Ovary (tissue), 10 donors: ENCODE measurements at places on chromosomes 3 and 15. TPM values are rescaled to one million over a fixed set of nuclear protein-coding genes. Genes with fewer than 3 reads are reported as not detected.

- peaks cover 9% of the 10 kb centered on the region for H3K4me1 ChIP-seq
- no peak overlapping the region for H3K4me3 ChIP-seq
- H3K27ac ChIP-seq = peak overlapping the region; percentile 36
- no peak for DNase-seq
Observed at GRCh38 chr3:40873476-40873875, 325.8 kb upstream of the CTNNB1 start.

- H3K27me3 ChIP-seq = no peaks in the 10 kb centered on the region
- H3K4me1 ChIP-seq = peaks cover 3% of the 10 kb centered on the region
- no peaks in the 10 kb centered on the region for H3K36me3 ChIP-seq
- no peak for DNase-seq
Observed at GRCh38 chr15:41849861-41850260, 11.2 kb downstream of the PLA2G4B start.

DNA sequence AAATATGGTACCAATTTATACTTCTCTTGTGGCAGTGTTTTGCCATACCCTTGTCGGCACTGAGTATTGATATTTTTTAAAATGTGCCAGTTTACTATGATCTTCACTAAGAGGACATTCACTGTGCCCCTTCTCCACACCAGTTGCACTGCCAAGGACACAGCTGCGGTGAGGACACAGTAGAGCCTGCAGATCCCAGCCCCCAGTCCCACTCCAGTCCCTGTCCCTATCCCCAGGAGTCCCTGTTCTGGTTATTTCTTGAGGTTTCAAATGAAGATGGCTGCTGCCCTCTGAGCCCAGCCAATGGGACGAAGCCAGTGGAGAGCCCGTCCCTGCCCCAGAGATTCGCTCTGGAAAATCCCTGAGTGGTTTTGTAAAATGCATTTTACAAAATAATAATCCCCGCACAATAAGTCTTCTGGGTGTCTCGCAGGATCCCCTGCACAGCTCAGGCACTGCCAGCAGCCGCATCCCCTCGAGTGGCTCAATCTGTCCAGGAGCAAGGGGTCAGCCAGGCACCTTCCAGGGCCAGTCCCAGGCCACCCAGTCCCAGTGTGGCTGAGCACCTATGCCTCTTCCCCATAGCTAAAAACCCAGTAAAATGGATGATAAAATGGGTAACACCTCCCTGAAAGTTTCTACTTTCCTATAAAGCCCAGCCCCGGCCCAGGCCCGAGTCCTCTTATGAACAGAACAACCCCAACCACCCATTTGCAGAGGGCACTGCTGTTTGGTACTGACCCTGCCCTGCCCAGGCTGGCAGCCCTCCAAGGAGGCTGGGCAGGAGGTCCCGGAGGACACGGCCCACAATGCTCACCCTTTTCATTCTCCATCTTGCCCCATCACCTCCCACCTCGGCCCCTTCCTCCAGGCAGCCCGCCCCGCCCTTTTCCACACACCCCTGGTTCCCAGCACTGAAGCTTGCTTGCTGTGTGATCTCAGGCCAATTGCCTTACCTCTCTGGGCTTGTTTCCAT, 91.1 kb downstream of the VGLL4 start:
- H3K27me3 ChIP-seq = no peaks in the 10 kb centered on the region
- peak overlapping the region; percentile 74 for H3K27ac ChIP-seq
- H3K4me3 ChIP-seq = no peak overlapping the region
- peaks cover 32% of the 10 kb centered on the region for H3K4me1 ChIP-seq
- H3K36me3 ChIP-seq = no peaks in the 10 kb centered on the region
- no peak for DNase-seq

GRCh38 chr15:85711580-85712192, 83.0 kb downstream of the KLHL25 start:
- no peak overlapping the region for H3K4me3 ChIP-seq
- DNase-seq = no peak
- H3K4me1 ChIP-seq = peaks cover 7% of the 10 kb centered on the region
- no peaks in the 10 kb centered on the region for H3K36me3 ChIP-seq
- H3K27ac ChIP-seq = no peak overlapping the region

SERPINI2 gene
- not detected for total RNA-seq

HYKK gene
- total RNA-seq = 9.9 TPM

DNA sequence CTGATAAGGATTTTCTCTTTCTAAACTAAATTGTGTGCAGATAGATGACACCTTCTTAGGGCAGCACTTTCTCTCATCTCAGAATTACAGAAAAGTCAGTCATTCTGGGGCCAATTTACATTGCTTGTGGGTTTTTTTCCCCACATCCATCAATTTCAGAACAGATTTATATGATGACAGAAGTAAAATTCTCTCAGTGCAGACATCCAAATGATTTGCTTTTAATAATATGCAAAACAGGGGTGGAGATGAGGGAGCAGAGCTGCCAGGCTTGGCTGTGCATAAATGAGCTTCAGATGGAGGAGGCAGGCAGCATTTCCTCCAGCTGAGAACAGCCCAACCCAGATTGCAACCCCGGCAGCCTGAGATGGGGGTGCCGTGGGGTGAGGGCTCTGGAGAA, 44.0 kb downstream of the EDEM1 start:
- no peak overlapping the region for H3K4me3 ChIP-seq
- H3K27ac ChIP-seq = no peak overlapping the region
- no peaks in the 10 kb centered on the region for H3K27me3 ChIP-seq
- no peaks in the 10 kb centered on the region for H3K36me3 ChIP-seq

TGM5 gene
- total RNA-seq = not detected

GRCh38 chr15:52139599-52140462, 27.3 kb upstream of the BCL2L10 start:
- H3K4me1 ChIP-seq = no peaks in the 10 kb centered on the region
- H3K27ac ChIP-seq = no peak overlapping the region
- H3K27me3 ChIP-seq = no peaks in the 10 kb centered on the region
- H3K4me3 ChIP-seq = no peak overlapping the region
- peak; percentile 77 for DNase-seq

DNAJB11 gene
- total RNA-seq = 17.7 TPM

GRCh38 chr3:121737644-121738043, 11.9 kb downstream of the GOLGB1 start:
- peaks cover 2% of the 10 kb centered on the region for H3K4me1 ChIP-seq
- no peak overlapping the region for H3K4me3 ChIP-seq
- H3K27ac ChIP-seq = no peak overlapping the region
- no peaks in the 10 kb centered on the region for H3K36me3 ChIP-seq
- no peak for DNase-seq
- no peaks in the 10 kb centered on the region for H3K27me3 ChIP-seq

DNA sequence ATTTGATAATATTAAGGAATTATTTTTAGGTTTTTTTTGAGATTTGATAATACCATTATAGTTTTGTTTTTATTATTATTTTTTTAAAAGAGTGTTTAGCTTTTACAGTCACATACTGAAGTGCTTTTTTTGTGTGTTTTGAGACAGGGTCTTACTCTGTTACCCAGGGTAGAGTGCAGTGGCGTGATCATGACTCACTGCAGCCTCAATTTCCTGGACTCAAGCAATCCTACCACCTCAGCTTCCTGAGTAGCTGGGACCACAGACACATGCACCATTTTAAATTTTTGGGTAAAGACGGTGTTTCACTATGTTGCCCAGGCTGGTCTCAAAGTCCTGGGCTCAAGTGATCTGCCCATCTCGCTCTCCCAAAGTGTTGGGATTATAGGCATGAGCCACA, 73.0 kb downstream of the SUMF1 start:
- DNase-seq = no peak
- H3K36me3 ChIP-seq = no peaks in the 10 kb centered on the region
- no peaks in the 10 kb centered on the region for H3K4me1 ChIP-seq
- no peaks in the 10 kb centered on the region for H3K27me3 ChIP-seq
- H3K27ac ChIP-seq = no peak overlapping the region

WWTR1 gene
- 96.4 TPM for total RNA-seq

GRCh38 chr3:194265505-194265892, 85.6 kb downstream of the CPN2 start:
- H3K4me3 ChIP-seq = no peak overlapping the region
- H3K27me3 ChIP-seq = no peaks in the 10 kb centered on the region
- H3K27ac ChIP-seq = no peak overlapping the region
- peak; percentile 92 for DNase-seq
- H3K4me1 ChIP-seq = peaks cover 20% of the 10 kb centered on the region

DNA sequence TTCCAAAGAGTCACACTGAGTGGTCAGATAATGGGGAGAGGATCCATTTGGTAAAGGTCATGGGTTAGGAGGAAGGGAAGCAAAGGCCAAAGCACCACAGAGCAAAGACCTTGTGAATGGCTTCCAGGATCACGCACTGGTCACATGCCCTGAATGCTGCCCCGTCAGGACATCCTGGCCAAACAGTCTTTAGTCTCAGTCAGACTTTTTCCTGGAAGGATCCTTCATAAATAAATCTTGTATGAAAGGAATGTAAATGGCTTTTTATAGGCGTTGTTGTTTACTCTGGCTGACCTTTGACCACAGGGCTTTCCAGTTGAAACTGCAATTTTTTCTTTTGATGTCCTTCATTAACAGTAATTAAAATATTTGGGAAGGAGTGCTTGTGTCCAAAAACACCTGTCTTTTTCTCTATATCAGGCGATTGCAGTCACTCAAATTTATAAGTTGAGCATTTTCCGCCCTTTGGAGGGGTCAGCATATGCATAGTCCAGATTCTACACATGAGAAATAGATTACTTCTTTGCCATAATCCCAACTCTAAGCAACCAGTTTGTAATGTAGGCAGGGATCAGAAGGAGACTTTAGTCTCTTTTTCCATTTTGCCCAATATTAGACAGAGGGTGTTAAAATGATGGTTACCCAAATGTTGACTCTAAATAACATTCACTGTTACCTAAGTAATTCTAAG, 48.4 kb downstream of the CHAC1 start:
- no peaks in the 10 kb centered on the region for H3K4me1 ChIP-seq
- H3K27ac ChIP-seq = no peak overlapping the region
- H3K4me3 ChIP-seq = no peak overlapping the region
- no peaks in the 10 kb centered on the region for H3K36me3 ChIP-seq
- no peak for DNase-seq
- H3K27me3 ChIP-seq = no peaks in the 10 kb centered on the region

SNTN gene
- total RNA-seq = 3.1 TPM

CX3CR1 gene
- 1.3 TPM for total RNA-seq

CD276 gene
- total RNA-seq = 53.7 TPM

GRCh38 chr3:38109580-38110313, 27.2 kb downstream of the ACAA1 start:
- no peaks in the 10 kb centered on the region for H3K36me3 ChIP-seq
- H3K4me3 ChIP-seq = no peak overlapping the region
- no peak overlapping the region for H3K27ac ChIP-seq
- no peak for DNase-seq

- H3K27me3 ChIP-seq = no peaks in the 10 kb centered on the region
- no peaks in the 10 kb centered on the region for H3K36me3 ChIP-seq
- no peak overlapping the region for H3K27ac ChIP-seq
- DNase-seq = no peak
Observed at GRCh38 chr3:140448001-140448400, 229.9 kb upstream of the TRIM42 start.
